Stimulated activated CD8-positive, alpha-beta memory T cell treated with anti-CD3 and anti-CD28 coated beads, Interleukin-4, amount 100 ng/mL, for 24 hours (primary cell): ENCODE measurements at places on chromosomes 4 and X.

DNA sequence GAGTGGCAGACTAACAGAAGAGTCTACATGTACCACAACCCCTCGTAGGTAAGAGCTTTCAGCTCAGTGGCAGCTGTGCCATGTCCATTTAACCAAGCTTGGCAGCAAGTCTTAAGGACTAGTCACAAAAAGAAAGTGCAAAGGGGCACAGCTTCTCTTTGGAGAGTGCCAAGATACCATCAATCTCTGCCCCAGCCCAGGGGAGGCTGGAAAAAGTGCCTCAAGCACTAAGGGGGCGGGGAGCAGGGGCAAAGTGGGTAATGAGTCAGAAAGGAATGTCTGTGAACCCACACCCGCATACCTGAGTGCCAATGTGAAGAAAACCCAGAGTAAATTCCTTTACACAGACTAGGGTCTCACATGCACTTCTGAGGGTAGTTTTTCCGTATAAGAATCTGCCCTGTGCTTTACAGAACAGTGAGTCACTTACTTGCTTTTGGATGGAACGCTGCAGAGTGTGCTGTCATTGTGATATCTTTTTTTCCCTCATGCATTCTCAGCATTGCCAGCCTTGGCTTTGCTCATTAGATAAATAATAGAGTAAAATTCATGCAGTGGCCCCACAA, 219.8 kb downstream of the ZNF674 start:
- DNase-seq, result peak; percentile 29

DNA sequence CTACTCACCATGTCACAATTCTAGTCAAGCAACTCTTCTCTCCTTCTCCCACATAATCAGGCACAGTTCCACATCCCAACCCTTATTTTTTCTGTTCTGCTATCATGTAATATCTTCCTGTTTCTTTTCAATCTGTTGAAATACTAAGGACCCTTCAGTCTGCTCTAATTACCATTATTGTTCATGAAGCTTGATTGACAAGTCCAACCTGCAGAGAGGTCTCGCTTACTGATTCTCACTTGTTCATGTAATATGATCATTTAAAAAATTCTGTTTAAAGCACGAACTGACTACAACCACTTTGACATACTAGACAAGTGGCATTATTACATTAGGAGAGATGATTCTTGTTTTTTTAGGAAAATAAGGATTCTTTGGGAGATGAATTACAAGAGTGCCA, 108.6 kb upstream of the MAD2L1 start:
- no peak for DNase-seq

GRCh38 chr4:124209211-124209610, 503.3 kb downstream of the ANKRD50 start:
- DNase-seq, result no peak

- DNase-seq, result no peak
Observed at GRCh38 chr4:124641715-124642381, 70.7 kb downstream of the ANKRD50 start.

GRCh38 chr4:48668254-48669017, 111.6 kb downstream of the FRYL start:
- DNase-seq, result no peak

GRCh38 chr4:61427818-61428495, 227.8 kb downstream of the ADGRL3 start:
- no peak for DNase-seq

DNA sequence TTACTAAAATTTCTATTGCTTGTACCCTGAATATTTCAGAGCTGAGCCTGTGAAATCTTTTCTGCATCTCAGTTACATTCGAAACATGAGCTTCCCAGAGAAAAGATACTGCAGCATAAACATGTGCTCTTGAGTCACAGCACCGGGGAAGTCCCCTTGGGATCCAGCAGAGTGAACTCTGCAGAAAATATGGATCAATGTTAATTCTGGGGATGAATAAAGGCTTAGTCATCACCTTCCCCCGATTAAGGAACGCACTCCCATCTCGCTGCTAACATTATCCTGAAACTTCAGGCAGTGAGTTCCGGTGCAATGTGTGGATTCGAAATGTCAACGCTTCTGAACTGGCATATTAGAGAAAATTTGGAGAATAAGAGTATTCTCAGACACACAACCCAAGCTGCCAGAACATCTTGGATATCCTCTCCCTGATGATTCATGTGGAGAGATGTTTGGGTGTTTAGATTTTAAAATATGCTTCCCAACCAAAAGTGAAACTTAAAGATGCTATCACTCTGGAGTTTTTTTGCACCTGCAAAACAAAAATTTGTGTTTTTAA, 90.8 kb downstream of the IRF2 start:
- no peak for DNase-seq

DNA sequence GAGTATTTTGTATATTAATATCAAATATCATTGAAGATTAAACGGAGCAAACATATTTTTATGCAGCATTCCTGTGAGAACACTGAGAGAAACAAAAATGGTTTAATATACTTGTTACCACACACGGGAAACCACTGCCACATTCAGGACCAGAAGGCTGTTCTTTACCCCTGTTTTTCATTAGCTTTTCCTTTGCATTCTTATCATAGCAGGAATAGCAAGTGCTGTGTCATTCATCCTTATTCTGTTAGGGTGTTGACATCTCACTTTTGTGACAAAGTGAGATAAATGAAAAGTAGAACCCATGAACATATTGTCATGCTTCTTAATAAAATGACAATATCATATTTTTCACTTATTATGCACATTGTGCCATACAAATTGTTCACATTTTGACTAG, 212.4 kb upstream of the NDST4 start:
- no peak for DNase-seq

DNA sequence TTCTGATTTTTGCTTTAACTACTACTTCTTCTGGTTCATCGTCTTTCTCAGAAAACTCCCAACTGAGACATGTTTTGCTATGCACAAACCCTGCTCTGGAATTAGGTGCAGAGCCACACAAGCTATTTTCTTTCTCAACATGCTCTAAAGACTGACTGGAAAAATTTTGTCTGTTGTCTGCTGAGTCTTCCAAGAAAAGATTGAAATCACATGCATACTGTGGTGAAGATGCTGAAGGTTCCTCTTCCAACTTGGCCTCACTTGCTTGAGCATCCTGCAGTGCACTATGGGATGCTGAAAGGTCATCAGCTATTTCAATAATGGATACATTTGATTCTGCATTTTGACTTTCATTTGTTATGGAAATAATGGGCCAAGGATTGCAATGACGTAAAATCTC, 24.1 kb downstream of the PIN4 start:
- no peak for DNase-seq

DNA sequence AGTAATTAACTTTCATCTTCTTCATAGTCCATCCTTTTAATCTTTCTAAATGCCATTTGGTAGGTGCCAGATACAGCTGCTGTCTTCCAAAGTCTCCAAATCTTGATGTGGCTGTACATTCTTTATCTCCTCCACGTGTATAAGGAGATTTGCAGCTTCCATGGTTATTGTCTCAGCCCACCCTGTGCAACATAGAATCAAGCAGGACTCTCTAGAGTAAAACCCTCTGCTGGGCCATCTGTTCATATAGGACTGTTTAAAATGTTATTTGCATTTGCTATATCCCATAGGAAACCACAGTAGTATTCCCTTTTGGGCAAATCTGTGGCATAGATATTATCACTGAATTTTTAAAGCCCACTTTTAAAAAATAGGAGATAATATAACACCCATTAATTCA, 527.2 kb upstream of the EPHA5 start:
- no peak for DNase-seq

GRCh38 chrX:152861116-152861515, 30.3 kb downstream of the NSDHL start:
- DNase-seq, result no peak

DNA sequence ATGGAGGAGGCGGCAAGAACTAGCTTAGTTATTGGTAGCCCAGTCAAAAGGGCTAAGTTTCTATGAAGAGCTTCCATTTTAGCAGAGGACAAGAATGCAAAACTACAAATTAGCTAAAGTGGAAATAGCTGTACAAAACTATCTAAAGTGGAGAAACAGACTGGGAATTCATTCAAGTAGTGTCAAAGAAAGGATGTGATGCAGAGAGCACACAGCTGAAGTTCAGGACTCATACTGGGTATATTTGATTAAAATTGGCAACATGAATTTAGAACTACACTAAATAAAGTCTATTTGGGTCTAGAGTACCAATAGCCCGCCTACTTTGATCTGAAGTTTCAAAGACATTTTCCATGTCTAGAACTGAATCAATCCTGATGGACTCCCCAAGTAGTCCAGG, 33.1 kb upstream of the GNRHR start:
- DNase-seq, result no peak

- DNase-seq, result no peak
Observed at GRCh38 chr4:133910165-133910564, 291.4 kb downstream of the PABPC4L start.

- DNase-seq, result no peak
Observed at GRCh38 chr4:134708026-134708425, 506.4 kb upstream of the PABPC4L start.

GRCh38 chr4:115770046-115770543, 656.7 kb upstream of the NDST4 start:
- DNase-seq, result no peak

GRCh38 chr4:145881989-145882388, 56.6 kb downstream of the ZNF827 start:
- no peak for DNase-seq

DNA sequence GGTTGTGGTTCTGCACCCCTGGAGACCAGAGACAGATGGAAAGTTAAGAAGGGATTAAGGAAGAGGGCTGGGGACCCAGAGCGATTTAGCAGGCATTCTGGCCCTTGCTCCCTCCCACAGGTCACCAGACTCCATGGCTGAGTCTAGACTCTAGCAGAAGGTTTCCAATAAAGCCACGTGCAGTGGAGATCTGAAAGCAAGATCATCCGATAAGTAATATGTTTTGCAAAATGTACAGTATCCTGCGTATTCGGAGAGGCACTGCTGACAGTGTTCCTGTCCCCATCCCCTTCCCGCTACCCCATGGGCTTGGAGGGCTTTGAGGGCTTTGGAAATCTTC, 531 bp upstream of the GPRIN3 start:
- no peak for DNase-seq

GRCh38 chr4:139900964-139901376, 235.4 kb downstream of the MGST2 start:
- no peak for DNase-seq

DNA sequence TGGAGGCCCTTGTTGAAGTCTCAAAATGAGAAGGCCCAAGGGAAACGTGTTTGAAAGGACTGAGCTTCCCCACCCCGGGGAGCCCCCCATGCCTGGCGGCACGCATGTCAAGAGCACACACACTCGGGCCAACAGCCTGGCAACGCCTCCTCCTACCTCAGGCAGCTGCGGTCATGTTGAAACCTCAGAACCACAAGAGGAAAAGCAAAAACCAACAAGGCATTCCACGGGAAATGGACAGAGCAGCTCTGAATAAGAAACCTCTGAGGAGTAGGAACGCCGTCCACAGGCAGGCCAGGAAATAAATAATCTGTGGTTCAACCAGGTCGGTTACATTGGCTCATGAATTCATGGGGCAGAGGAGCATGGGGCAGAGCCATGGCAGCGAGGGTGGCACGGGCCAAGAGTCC, 95.7 kb upstream of the AFAP1 start:
- DNase-seq, result no peak
